ENCODE measurements at places on chromosomes 3 and 15. TPM values are rescaled to one million over a fixed set of nuclear protein-coding genes. Genes with fewer than 3 reads are reported as not detected.

DNA sequence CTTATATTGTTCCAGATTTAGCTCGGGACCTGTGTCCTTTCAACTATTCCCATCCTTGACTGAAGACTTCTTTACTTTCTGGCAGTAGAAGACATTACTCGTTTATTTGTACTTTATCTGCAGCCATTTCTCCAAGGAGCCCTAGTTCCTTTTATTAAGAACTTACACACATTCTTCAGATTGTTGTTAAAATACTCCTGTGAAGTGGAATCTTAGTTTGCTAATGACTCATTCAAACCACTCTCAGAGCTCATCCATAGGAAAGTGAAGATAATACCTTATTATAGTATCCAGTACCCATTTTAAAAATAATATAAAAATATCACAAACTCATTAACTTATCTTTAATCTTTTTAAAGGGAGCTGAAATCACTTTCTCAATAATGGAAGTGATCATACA, 63.5 kb downstream of the C3orf70 start:
- DNase-seq, result no peak

The TMEM108 gene
- 0.28 TPM for total RNA-seq

The CPNE9 gene
- total RNA-seq, result not detected

The ZNF501 gene
- total RNA-seq, result 3.0 TPM
